ENCODE measurements at places on chromosomes 13 and 19.

DNA sequence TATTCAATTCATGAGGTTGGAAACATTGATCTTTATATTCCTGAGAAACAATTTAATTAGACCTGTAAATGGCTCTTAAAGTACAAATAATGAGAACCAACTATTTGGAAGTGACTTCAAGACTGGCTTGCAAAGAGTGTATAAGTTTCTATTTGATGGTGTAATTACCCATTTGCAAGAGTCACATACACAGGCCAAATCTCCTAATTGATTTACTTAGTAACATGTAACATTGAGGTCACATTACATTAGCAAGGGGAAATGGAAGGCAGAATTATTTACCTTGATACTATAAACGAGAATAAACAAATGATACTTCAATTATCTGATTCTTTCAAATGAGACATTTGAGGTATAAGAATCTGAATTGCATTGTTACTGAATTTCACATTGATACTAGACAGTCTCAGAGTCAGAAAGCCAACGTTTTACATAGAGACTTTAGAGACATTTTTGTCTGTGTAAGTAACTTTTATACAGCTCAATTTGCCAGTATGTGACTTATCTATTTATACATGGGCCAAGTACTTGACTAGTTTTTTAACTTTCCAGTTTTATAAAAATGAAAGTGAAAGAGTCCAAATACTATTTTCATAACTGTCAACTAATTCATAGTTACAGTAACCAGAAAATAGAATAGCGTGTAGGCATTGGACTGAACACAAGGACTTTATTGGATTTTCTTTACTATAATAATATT is 95.6 kb upstream of the RFC3 start:
- DNase-seq, result no peak

DNA sequence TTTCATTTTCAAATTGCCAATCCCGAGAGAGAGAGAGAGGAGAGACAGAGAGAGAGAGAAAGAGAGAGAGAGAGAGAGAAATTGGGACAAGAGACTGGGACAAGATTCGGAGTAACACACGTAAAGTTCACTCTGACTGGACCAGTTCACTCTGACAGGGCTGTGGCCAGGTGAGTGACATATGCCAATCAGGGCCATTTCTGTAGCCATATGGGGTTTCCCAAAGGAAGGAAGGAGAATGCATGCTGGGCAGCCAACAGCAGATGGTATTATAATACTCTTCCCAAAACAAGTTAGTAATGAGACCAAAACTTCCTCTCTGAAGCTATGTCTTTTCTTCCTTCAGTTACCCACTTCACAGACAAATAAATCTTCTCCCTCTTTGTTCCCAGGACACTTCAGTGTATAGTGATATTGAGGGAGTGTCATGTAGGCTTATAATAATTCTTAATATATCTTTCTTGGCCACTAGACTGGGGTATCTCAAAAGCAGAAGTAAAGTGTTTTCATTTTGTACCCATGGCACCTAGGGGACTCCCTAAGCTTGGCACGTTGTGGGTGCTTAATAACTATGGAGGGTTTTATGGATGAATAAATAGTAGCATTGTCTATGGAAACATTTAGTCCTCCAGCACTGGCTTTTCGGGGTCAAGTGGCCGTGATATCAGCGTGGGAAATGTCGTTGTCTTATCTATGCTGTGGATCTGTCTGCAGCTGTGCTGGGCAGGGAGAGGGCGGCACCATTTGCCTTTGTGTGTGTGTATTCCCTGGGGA is 51.6 kb downstream of the SERP2 start:
- DNase-seq, result no peak

DNA sequence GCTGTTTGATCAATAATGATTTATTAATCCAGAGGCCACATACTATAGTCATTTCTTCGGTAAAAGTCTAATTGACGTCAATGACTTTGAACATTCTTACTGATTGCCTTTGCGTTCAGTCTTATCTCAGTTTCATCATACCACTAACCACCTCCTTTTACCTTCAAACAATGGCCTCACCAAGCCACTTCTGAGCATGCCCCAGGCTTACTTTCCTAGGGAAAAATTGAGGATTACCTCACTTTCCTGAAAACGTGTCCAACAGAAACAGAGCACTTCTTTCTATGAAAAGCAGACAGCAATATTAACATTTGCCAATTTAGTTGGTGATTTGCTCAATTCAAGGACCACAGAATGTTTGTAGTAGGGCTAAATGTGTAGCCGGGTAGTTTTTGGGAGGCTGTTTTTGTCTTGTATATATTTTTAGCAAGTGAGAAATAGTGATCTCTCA is 157.6 kb downstream of the KLF5 start:
- DNase-seq, result no peak

DNA sequence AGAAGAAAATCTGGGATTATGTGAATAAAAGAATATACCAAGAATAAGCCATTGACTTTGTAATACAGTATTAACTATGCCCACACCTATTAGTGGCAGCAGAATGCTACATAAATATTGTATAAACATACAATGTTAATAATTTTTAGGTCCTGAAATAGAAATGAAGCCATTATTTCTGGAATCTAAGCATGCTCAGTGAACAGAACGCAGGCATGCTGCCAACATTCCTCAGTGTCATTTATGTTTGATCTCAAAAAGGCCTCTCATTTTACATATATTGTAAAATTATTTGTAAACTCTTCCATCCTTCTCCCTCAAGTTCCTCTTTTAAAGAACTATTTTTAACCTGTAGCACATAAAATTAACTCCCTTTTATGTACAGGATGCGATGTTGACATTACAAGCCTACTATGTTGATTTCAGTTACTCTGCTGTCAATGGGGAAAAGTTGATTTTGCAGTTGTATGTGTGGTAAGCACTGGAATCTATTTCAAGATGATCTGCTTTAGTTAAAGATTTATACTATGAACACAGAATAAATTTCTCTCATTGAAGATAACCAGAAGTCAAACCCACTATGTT is 118.8 kb downstream of the VWA8 start:
- DNase-seq, result no peak

DNA sequence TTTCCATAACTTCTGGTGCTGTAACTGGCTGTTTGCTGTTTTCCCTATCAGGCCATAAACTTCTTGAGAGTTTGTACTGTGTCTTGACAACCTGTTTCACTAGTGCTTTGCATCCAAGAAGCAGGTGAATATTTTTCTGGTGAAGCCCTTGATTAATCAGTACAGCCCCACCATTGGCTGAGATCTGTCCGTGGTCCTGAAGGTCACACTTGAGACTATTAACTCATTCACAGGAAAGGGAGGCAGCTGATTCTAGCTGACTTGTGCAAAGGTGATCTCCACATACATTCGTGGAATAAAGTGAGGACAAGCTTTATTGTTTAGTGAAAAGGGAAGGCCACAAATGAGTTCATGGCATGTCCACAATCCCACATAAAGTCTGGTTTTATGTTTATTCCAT is 61.4 kb upstream of the ZNF835 start:
- DNase-seq, result no peak

DNA sequence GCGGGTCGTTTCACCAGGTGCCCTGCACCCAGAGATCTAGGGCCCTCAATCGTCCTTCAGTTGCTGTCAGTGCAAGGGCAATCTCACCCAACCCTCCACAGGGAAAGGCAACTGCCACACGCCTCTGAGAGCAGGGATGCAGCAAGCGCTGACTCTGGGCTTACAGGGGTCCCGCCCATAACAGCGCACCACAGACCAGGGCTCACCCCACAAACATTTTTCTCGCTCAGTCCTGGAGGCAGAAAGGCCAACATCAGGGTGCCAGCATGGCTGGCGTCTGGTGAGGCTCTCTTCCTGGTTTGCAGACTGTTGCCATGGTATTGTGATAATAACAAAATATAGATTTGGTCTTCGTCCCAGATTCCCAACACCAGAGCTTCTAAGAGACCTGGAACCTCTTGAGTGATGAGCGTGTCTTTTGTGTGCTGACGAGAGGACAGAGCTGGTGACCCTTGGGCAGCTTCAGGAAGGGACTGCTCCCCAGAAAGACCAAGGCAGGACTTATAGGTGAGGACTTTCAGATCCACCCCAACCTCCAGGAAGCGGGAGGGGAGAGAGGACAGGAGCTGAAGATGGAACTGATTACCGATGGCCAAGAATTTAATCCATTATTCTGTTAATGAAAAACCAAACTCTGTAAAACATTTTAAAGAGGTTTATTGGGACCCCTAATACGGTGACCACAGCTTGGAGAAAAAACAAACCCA is 51.3 kb downstream of the C13orf46 start:
- no peak for DNase-seq
